A549 (cell line): ENCODE measurements at places on chromosomes 11 and 22.

DNA sequence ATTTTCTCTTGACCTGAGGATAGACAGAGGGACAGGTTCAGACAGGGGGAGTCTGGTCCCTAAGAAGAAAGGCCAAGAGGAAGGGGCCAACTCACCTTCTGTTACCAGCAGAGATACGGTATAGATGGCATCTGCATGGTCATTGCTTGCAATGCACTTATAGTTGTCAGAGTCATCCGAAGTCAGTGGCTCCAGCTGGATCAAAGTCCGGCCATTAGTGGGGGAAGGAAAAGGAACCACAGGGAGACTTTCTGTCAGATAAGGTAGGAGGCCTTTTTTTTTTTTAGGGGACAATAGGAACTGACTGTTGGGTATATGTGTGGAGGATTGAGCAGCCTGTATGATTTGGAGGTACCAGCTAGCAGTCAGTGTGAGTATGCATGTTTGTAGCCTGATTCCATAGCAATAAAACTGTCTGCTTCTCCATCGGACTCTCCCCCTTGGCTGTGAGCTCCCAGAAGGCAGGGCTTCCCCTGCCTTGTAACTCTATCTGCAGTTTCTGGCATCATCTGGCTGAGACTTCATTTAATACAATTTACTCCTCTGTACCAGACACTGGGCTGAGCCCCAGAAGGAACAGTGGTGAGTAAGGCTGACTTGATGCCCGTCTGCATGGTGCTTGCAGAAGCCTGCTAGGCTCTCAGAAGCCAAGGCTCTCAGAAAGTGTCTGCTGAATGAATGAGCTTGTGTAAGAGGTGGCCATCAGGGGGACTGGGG lies 5.7 kb downstream of the IGSF22 start:
- no peak for DNase-seq

GRCh38 chr11:65440831-65441499 lies 18.4 kb downstream of the NEAT1 start:
- DNase-seq, result peak; percentile 38

GRCh38 chr11:47099214-47099917 lies 77.3 kb downstream of the ARFGAP2 start:
- no peak for DNase-seq

DNA sequence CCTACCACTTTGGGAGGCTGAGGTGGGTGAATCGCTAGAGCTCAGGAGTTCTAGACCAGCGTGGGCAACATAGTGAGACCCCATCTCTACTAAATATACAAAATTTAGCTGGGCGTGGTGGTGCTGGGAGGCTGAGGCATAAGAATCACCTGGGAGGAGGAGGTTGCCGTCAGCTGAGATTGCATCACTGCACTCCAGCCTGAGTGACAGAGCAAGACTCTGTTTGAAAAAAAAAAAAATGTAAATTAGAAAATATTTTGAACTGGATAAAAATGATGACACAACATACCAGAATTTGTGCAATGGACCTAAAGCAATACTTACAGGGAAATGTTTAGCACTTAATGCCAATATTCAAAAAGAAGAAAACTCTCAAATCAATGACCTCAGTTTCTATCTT lies 46.4 kb downstream of the ATG16L2 start:
- no peak for DNase-seq

GRCh38 chr11:110990311-110990710 lies 255.2 kb upstream of the POU2AF2 start:
- no peak for DNase-seq

DNA sequence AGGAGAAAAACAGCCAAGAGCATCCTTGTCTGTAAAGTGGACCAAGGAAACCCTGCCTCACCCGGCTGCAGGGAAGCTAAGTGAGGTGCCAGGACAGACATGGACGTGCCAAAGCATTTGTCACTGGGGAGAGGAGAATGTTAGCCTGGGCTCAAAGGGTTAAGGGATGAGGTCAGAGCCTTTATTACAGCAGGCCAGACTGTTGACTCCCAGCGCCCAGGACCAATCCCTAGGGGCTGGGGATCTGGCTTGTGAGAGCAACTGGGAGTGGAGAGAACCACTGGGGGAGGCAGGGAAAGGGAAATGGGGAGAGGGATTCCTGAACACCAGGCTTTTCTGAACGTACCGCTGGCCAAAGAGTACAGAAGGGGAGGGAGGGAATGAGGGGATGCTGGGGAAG lies 2.6 kb downstream of the CHRM1 start:
- DNase-seq, result no peak

- DNase-seq, result no peak
Measured at GRCh38 chr11:121610706-121611105, 157.9 kb upstream of the SORL1-AS1 start.
